ENCODE measurements at places on chromosomes 7 and 10.

- DNase-seq = no peak
Observed at GRCh38 chr10:79021331-79021907, 47.3 kb upstream of the ZMIZ1 start.

DNA sequence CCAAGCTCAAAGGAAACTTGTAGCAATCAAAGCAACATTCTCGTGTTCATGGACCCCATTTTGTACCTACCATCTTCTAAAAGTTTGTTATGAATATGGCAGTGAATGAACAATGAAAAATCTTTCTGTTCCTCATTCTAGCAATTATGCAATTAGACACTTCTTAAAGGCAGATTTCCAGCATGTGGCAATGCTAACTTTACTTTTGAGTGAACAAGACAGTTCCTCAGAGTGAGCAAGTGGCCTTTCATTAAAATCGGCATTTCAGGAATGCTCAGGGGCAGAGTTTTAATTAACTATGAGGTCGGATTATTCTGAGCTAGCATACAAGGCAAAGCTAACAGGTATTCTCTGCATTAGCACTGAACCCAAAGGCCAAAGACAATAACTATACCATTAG, 48.4 kb upstream of the NFE2L3 start:
- no peak for DNase-seq

GRCh38 chr7:37683246-37684120, at the start of gene GPR141:
TSS of gene GPR141 (plus strand) at chr7:37683766. CDS start at chr7:37740394, 56,628 bp downstream.
- no peak for DNase-seq

- DNase-seq = no peak
Observed at GRCh38 chr7:120064565-120064964, 208.4 kb upstream of the KCND2 start.

GRCh38 chr7:157422279-157422678, 85.5 kb downstream of the DNAJB6 start:
- no peak for DNase-seq

- no peak for DNase-seq
Observed at GRCh38 chr7:81929386-81929785, 159.5 kb upstream of the HGF start.

- no peak for DNase-seq
Observed at GRCh38 chr10:33091201-33091600, 133.2 kb upstream of the ITGB1 start.

DNA sequence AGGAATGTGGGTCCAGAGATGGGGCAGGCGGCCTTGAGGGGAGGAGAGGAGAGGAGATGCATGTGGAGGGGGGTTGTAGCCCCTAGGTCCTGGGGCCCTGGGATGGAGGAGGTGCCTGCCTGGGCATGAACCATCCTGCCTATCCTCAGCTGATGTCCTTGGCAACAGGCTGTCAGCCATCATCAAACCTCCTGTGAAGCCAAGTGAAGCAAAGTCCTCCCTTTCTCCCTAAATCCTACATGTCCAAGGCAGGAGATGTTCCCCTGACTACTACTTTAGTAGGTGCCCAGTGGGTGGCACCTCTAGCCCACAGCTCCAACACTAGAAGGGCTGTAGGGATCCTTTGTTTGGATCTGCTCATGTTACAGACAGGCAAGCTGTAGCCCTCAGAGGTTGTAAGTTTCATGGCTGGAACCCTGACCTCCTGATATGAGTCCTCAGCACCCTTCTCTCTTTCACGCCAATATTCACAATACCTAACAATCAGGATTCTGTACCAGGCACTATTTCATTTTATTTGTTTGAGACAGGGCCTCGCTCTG, 66.6 kb upstream of the SYPL1 start:
- no peak for DNase-seq

DNA sequence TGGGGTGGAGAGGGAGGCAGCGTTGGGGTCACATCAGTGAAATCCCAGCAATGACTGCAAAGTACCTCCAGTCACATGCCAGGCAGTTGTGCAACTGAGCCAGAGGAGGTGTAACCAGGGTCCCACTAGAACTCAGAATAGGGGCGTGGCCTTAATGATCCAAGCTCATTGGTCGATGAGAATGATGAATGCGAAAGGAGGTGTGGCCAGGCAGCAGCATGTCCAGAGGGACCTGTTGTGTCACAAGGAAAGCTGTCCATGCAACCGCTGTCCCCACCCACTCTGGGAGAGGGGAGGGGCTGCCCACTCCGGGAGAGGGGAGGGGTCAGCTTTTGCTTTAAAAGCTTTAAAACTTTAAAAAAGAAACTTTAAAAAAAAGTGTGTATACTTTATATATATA, 25.3 kb upstream of the MTPAP start:
- DNase-seq = no peak

DNA sequence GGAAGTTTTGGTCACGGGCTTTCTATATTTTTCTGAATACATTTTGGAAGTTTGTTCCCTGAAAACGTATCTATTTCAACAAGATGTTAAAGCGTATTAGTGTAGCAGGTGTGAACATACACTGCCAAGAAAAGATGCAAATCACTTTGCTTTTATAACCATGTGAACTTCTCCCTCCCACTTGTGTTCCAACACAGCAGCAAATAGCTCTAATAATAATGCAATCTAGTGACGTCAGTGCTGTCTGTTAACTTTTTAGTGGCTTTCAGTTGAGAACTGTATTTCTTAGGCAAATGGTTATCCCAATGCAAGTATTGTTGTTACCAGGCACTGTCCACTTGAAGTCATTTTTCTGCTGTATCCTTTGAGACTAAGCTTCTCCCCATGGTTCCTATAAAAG, 188.4 kb upstream of the IGFBP3 start:
- DNase-seq = no peak

- no peak for DNase-seq
Observed at GRCh38 chr10:86376403-86376802, 9.8 kb upstream of the GRID1 start.

GRCh38 chr10:20274571-20274970, 458.3 kb downstream of the PLXDC2 start:
- no peak for DNase-seq

- no peak for DNase-seq
Observed at GRCh38 chr7:50690541-50691011, 92.1 kb downstream of the GRB10 start.

GRCh38 chr7:107414198-107414597, 55.7 kb upstream of the GPR22 start:
- DNase-seq = no peak

GRCh38 chr10:91104193-91105041, 116.0 kb upstream of the PCGF5 start:
- no peak for DNase-seq

GRCh38 chr7:5596046-5596895, 172.6 kb upstream of the TNRC18 start:
- DNase-seq = peak; percentile 59

DNA sequence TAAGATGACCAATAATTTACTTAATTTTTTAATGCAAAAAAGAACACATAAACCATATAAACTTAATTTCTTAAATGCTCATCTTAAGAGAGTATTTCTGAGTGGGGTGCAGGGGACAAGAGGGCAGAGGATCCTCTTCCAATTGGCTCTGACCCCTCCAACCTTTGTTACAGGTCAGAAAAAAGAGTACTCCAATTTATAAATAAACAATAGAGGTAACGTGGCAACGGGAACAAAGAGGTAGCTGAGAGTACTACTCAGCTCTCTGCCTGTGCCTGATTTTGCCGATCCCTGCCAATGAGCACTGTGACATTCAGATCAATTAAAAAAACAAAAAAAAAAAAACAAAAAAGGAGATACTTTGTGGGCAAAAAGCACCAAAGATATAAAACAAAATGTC, 307.9 kb downstream of the PARD3 start:
- DNase-seq = no peak

DNA sequence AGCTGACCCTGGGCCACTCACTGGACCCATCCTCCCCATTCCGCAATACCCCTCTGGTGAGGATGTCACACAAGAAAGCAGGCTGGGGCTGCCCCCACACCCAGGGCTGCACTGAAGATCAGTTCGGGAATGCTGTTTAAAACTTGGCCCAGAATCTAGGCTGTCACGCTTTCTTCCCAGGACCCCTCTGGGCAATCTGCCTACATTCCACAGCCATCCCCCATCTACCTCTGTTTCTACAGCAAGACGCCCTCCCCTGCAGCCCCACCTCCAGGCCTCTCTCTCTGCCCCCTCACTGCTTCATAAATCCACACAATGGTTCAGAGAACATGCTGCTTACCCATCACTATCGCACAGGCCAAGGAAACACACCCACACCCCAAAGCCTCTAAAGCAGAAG, 36.1 kb downstream of the XPNPEP1 start:
- no peak for DNase-seq

- DNase-seq = no peak
Observed at GRCh38 chr7:148721390-148721789, 22.7 kb downstream of the CUL1 start.

DNA sequence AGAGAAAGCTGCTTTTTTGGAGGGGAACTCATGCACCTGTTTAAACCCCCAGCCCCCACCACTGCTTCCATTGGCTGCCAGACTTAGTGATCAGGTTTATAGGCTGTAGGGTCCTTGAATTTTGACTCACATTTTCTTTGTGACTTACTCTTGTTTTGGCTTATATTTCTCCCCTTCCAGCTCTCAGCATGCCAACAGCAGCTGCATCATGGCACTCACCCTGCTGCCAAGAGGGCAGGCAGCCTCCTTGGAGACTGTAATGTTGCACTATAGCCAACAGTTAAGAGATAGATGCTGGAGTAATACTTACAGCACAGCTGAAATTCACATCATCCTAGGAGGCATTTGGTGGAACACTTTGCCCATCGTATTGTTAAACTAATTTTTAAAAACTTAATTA, 98.0 kb upstream of the GLCCI1 start:
- no peak for DNase-seq

All from activated CD4-positive, alpha-beta T cell treated with anti-CD3 and anti-CD28 coated beads, Interleukin-2, amount 50 U/mL, for 4 hours (primary cell).